ENCODE measurements at places on chromosomes 12 and 14. TPM values are rescaled to one million over a fixed set of nuclear protein-coding genes. Genes with fewer than 3 reads are reported as not detected.

Gene DPPA3
- not detected for total RNA-seq

Gene PPFIBP1
- total RNA-seq, result 1.2 TPM

Gene CD27
- 155 TPM for total RNA-seq

Gene CCDC63
- not detected for total RNA-seq

Gene SLC25A47
- total RNA-seq, result not detected

Gene CD69
- total RNA-seq, result 0.22 TPM

Gene NFATC4
- total RNA-seq, result 17.1 TPM

Gene RFX4
- not detected for total RNA-seq

Gene ESPL1
- 9.4 TPM for total RNA-seq
